ENCODE measurements at places on chromosomes 13 and 19. TPM values are rescaled to one million over a fixed set of nuclear protein-coding genes. Genes with fewer than 3 reads are reported as not detected.

GRCh38 chr13:45575830-45576180, 39.7 kb downstream of the ERICH6B start:
- DNase-seq = no peak

DNA sequence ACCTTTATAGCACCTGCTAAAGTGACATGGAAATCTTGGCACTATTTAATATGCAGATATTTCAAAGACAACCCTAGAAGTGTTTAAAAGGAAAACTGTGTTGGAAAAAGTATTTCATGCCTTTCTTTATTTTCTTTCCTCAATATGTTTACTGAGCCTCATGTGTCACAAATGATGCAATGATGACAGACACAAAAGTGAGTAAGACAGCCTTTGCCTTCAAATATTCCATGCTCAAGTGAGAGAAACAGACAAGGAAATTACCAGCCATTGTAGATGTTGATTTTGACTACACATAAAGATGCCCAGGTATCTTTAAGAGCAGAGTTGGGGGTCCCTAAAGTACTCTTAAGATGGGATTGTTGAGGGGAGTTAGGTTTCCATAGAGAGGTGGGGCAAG, 48.0 kb upstream of the TPP2 start:
- DNase-seq = no peak

- DNase-seq = no peak
These were observed 13.3 kb downstream of the ZNF560 start for GRCh38 chr19:9485140-9485539.

- peak; percentile 97 for DNase-seq
These were observed 16.6 kb downstream of the DDX39A start for GRCh38 chr19:14402332-14403144.

DNA sequence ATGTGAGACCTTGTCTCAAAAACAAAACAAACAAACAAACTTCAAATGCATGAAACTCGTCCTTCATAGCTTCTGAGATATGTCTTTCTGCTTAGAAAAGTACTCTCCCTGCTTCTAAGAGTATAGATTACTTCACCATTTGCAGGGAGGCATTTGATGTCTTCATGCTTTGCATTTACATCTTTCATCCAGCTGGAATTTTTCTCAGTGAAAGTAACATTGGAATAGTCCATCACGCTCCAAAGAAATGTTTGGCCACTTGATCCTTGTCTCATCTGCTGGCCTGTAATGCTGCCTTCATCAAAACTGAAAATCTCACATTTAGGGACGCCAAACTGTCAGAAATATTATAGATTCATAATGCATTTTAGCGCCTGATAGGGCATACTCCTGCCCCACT, 19.2 kb downstream of the PNMA8A start:
- no peak for DNase-seq

- no peak for DNase-seq
These were observed 162.2 kb downstream of the KDM4B start for GRCh38 chr19:5131031-5131505.

GRCh38 chr13:59346999-59347723, 816.6 kb downstream of the DIAPH3 start:
- no peak for DNase-seq

GRCh38 chr13:71587817-71588216, 279.2 kb downstream of the DACH1 start:
- DNase-seq = no peak

DNA sequence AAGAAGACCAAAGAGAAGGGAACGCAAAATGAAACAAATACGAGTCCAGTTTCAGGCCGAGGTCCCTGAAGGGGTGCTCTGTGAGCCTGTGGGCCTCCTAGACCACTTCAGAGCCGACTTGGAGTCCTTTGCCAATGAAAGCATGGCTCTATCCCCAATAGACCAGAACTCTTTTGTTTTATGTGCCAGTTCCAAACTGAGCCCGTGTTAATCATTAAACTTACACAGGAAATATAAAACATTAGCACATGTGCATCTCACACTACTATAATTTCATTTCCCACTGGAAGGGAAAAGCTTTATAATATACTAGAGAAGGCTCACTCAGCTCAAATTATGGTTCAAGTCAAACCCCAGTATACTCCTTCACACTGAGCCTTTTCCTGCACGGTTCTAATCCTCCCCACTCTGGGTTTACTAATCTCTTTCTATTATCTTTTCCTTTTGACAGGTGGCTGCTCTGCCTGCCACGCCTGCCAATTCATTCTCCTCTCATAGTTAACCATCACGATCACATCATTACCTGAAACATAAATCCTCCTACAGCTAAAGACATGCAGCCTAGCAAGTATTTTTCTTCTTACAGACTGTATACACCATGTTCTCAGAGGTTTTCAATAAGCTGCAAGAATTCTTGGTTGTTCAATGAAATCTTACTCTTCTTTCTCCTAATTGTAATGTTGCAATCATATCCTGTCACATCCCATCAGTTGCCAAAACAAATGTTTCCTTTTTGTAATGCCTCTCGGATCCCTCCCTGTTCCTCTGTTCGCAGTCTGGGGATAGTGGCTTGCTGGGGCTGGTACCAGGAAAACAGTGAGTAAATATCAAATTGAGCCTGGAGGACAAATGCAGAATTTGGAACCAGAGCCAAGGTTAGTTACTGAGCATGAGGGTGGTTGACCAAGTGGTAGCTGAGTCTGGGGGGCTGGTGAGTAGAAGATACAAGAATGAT, 18.8 kb upstream of the WASF3 start:
- no peak for DNase-seq

DNA sequence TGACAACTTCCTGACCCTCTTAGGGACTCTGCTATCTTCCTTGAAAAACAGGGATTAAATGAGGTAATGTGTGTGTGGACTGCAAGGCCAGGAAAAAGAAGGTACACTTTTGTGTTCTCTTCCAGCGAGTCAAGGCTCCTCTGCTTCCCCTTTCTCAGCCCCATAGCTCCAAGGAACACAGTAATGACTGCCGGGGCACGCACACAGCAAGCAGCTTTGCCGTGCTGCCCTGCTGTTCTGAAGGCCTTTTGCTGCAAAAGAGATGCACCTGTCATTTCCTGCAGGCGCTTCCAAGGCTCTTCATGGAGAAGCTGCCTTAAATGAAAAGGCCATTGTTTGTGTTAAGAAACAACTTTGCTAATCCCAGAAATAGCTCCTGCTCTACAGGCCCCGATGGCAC, 84.6 kb downstream of the CYSLTR2 start:
- DNase-seq = no peak

Gene SIGLECL1
- total RNA-seq = not detected

Gene GFY
- total RNA-seq = not detected

Gene GALP
- not detected for total RNA-seq

Gene LHB
- not detected for total RNA-seq

Gene LILRB4
- not detected for total RNA-seq

Gene AMER2
- not detected for total RNA-seq

Gene CFAP97D2
- total RNA-seq = not detected

Gene ZNF792
- 1.5 TPM for total RNA-seq

Data from A172 (cell line).